ENCODE measurements at places on chromosomes 2 and 18. TPM values are rescaled to one million over a fixed set of nuclear protein-coding genes. Genes with fewer than 3 reads are reported as not detected.

DNA sequence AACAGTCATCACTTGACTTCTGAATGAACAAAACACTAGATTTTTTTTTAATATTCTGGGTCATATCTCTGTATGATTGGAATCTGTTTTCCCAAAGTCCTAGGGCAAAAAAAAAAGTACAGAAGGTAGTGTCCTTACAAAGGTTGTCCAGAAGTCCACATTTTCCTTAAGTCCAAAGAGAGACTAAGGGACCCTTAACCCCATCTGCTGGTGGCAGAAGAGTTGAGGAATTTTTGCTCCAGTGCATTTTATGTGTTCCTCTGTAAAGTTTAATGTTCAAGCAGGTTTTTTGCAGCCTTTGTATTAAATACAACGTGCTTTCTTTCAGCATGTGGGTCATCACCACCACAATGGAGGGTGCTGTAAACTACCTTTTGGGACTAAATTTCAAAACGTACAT, 215.9 kb downstream of the SP3 start:
- peak; percentile 39 for DNase-seq

DNA sequence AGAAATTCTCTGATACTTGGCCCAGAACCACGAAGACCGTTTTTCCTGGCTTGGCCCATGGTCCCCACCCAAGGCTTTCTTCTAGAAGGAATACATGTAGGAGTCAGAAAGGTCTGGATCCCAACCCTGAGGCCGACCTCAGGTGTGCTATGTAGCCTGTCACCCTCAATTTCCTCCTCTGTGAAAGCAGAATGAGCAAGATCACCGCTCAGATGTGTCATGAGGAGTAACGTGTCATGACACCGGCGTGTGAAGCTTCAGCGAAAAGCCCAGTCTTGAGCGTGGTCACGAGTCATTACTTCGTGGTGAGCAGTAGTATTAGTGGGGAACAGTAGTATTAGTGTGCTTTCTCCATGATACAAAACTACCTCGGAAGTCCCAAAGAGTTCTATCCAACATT, 103.4 kb downstream of the ALPK2 start:
- DNase-seq = no peak

DNA sequence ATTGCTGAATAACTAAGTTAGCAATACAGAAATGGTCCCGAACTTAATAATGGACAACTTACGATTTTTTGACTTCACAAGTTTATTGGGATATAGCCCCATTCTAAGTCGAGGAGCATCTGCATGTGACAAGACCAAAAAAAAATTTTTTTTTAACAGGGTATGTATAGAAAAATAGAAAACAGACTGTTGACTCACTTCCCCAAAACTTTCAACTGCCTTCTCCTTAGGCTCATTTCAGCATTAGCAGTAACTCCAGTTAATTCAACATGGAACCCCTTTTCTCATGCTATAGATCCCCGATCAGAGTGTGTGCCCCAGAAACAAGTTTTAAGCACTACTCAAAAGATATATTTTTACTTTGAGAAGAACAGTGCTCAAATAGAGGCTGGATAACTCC, 5.4 kb downstream of the CD302 start:
- DNase-seq = no peak

GRCh38 chr2:64951306-64951953, 37.8 kb upstream of the SLC1A4 start:
- DNase-seq = no peak

- DNase-seq = no peak
These were observed 9.6 kb downstream of the RRM2 start for GRCh38 chr2:10132043-10132575.

DNA sequence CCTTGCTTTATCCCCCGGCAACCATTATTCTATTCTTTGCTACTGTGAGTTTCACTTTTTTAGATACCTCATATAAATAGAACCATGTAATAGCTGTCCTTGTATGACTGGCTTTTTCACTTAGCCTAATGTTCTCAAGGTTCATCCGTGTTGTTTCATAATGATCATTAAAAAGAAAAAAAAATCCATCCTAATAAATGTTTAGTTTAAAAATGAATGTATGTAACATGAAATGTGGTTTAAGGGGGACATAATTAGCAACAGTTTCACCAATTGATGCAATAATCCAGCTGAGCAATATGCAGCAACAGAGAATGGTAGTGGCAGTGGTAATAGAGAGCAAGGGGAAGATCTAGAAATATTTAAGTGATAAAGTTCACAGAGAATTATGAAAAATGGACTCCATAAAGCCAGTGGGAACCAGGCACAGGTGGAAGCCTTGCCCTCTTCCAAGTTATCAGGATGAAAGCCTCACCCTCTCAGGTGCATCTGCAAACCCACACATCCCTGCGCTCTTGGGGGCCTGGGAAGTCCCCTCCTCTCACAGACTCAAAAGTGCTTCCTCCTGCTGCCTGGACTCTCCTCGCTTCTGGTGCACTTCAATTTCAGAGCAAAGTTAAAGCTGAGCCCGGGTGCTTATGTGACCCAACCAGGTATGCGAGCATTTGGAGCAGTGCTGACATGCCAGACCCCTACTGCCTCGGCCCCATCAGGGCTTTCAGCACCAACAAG, 1403.3 kb upstream of the SLC39A10 start:
- no peak for DNase-seq

GRCh38 chr2:241393524-241394196, 37.6 kb downstream of the FARP2 start:
- DNase-seq = peak; percentile 66

DNA sequence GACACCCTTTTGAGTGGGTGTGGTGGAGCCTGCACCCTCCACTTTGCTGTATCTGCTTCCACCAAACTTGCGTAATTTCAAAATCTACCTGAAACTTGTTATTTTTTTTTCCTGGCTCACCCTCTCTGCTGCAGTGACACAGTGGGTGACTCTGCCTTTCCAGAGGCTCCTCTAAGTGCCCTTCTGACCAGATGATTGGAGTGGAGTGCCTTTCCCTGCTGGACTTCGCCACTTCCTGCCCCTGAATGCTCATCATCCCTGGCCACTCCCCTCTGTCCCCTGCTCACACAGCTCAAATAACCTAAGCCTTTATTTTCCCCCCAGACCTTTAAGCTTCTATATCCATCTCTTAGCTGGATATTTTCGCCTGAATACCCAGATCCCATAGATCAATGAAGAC, 777.5 kb upstream of the ID2 start:
- DNase-seq = no peak

GRCh38 chr2:142885543-142885942, 8.1 kb downstream of the KYNU start:
- DNase-seq = no peak

DNA sequence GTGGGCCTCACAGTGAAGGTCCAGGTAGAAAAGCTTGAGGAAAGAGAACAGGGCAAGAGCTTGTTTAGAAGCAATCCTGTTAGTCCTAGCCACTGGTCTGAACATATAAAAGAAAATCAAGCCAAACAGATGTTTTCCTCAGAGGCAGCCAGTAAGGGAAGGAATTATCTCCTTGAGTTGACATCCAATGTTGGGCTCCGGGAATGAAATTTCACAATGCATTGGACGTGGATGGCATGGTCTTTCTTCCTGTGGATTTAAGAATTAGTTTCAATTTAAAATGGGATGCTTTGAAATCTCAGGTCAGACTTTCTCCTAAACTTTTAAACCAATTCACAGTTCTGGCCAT, 92.1 kb downstream of the ACKR3 start:
- DNase-seq = no peak

GRCh38 chr18:48742706-48743475, 204.1 kb downstream of the CTIF start:
- DNase-seq = peak; percentile 92

GRCh38 chr2:72562451-72563153, 263.2 kb downstream of the EXOC6B start:
- DNase-seq = no peak

- DNase-seq = no peak
These were observed 197.3 kb upstream of the CCDC150 start for GRCh38 chr2:196442211-196442610.

DNA sequence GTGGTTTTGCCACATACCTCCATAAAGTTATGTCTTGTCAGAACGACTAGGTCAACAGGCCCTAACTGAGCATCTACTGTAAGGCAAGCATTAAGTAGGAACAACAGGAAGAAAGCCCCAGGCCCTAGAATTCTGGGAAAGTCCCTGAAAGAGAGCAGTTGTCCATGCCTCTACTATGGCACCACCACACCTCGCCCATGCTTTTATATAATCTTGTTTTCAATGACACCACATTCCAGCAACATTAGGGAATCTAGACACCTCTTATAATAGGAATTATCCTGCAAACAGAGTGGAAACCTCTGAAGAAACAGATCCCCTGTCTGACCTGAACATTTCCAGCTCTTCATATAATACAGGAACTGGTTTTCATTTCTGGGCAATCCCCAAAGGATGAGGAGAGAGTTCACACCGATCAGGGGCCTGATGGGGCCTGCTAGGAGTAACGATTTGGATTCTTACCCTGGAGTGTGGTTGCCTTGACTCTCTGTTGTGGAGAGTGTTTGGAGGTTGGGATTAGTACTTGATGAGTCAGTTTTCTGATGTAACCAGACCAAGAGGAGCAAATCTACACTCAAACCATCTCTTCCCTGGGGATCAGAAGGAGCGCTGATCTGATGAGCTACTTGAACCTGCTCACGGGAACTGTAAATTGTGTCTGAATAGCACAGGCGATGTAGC, 31.9 kb upstream of the CEP68 start:
- DNase-seq = peak; percentile 70

GRCh38 chr18:52395146-52395852, 55.3 kb downstream of the DCC start:
- peak; percentile 75 for DNase-seq

DNA sequence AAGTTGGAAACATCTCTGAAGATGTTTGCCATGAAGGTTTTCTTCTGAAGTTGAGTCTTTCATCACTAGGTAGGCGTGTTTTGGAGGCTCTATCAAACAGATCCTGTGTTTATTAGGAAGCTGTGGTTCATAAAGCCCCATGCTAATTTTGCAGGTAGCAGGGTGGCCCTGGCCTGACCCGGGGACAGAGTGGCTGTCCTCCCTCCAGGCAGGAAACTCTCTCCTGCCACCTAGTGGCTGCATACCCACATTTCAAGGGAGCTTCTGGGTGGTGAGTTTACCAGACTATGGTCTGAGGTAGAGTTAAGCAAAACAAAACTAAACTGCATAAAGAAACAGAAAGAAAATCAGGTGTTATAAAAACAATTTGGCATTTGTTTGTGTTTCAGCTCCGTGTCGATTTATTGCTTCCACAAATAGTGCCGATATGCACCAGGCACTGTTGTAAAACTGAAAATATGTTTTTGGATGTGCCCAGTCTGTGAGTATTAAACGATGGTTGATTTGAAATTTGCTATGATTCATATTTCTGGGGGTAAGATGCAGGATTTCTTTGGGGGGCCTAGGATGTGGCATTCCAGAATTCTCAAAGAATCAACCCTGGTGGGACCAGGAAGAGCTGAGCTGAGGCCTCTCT, 26.0 kb upstream of the IL37 start:
- peak; percentile 70 for DNase-seq

GRCh38 chr2:103873716-103874351, 980.1 kb upstream of the POU3F3 start:
- no peak for DNase-seq

DNA sequence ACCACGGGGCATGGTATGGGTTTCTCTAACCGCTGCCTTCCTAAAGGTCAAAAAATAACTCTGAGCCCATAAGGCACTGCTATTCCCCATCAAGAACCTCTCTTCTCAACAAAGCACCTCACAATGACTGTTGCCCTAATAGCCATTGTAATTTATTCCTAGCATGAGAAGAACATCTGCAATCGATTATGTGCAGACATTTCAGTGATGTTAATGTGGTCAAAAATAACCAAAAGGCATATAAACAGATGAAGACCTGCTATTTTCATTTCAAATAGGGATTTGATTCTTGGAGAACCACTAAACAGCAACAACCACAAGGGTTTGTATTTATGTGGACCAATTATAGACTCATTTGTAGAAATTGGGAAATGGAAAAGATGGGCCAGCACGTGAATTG, 356.6 kb downstream of the FBXO15 start:
- peak; percentile 72 for DNase-seq

DNA sequence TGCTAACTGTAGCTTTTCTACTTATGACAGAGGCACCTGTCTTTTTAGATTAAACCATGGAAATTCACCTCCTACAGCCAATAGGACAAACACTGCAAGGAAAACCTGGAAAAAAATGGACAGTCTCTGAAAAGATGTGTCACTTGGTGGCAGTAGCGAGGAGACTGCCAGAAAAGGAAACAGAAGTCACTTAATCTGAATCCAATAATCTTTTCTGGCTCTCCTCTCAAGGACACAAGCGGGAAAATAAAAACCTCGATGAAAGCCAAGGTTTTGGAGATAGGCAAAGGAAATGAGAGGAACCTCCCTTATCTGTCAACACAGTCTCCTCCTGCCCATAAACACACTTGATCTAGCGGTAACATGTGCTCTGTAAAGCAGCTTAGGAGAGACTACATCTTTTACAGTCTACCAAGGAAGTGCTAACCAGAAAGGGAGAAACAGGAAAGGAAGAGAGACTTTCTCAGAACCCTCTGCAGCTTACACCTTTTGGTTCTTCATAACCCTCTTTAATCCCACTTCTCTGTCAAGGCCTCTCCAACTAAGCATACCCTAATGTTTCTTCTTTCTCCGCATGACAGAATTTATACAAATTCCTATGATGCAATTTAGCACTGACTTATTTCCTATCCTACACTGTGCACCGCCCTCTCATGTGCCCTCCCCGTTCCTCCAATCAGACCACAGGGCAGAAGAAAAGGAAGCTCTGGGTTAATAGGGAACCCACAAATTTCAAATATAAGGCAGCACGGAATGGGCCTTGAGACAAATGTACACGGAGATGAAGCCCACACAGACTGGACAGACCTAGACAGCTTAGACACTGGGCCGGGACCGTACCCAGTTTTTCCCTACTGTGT, 52.8 kb downstream of the CLASP1 start:
- DNase-seq = peak; percentile 68

DNA sequence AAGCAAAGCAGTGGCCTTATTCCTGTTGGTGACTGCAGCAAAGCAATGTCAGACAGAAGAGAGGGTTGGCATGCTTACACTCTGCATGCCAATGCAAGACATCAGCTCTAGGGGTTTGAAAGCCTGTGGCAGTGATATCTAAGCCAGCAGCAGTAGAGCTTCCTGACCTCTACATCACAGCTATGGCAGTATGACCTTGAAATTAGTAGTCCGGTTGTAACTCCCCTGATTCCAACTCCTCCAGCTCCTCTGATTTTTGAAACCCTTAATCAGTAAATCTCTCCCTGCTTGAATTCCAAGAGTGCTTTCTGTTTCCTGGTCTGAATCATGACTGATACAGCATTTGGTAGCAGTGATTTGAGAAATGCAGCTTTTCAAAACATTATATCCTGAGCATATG, 60.0 kb upstream of the LRP1B start:
- no peak for DNase-seq

FOSL2 gene
- total RNA-seq = 16.8 TPM

SAG gene
- total RNA-seq = not detected

ASB18 gene
- not detected for total RNA-seq

SRD5A2 gene
- not detected for total RNA-seq

HMSD gene
- total RNA-seq = not detected

NCKAP5 gene
- total RNA-seq = 14.2 TPM

FAM210A gene
- 124 TPM for total RNA-seq

TNS1 gene
- total RNA-seq = 2.2 TPM

GPR39 gene
- total RNA-seq = 0.32 TPM

AGBL5 gene
- total RNA-seq = 30.7 TPM
